ENCODE measurements at places on chromosomes 11 and 22.

- DNase-seq, result no peak
Measured at GRCh38 chr22:21943571-21944448, 8.8 kb downstream of the PPM1F start.

GRCh38 chr11:127130321-127130720 lies 129.8 kb upstream of the KIRREL3 start:
- DNase-seq, result no peak

DNA sequence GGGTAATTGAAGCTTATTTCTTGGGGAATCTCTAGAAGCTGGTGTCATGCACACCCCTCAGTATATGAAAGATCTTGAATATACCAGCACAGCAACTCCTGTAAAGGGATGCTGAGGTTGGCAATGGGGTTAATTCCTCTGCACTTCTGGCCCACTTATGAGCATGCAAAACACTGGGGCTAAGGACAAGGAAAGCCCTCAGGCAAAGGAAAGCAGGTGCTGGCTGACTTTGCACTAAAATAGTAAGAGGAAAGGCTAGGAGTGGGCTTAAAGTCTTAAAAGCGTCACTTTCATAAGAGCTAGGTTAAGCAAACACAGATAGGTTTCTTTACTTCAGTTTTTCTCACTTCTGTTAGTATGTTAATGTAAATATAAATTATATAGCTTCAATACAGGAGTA lies 572.6 kb upstream of the LUZP2 start:
- DNase-seq, result no peak

GRCh38 chr11:64656862-64657261 lies 65.8 kb downstream of the SLC22A12 start:
- DNase-seq, result no peak

- no peak for DNase-seq
Measured at GRCh38 chr11:72812604-72812966, 1.6 kb upstream of the ATG16L2 start.

- no peak for DNase-seq
Measured at GRCh38 chr22:41848468-41848867, 15.6 kb downstream of the SREBF2 start.

DNA sequence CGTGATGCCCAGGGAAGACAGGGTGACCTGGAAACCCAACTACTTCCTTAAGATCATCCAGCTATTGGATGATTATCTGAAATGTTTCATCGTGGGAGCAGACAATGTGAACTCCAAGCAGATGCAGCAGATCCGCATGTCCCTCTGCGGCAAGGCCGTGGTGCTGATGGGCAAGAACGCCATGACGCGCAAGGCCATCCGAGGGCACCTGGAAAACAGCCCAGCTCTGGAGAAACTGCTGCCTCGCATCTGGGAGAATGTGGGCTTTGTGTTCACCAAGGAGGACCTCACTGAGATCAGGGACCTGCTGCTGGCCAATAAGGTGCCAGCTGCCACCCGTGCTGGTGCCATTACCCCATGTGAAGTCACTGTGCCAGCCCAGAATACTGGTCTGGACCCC lies 43.5 kb upstream of the DAGLA start:
- no peak for DNase-seq

DNA sequence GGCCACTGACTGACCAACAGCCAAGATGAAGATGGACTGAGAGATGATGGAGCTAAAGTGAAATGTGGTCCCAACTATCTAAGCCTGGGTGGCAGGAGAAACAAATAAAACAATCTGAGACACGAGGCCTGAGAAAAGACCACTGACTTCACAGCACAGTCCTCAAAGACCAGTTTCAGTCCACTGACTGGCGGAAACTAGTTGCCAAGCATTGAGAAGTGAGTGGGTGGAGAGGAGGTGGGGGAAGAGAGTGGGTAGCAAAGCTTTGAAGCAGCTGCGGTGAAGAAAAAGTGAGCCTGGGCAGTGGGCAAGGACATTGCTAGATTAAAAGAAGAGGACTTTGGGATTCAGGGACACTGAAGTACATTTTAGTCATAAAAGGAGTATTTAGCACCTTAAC lies 1.9 kb downstream of the MS4A1 start:
- DNase-seq, result no peak

DNA sequence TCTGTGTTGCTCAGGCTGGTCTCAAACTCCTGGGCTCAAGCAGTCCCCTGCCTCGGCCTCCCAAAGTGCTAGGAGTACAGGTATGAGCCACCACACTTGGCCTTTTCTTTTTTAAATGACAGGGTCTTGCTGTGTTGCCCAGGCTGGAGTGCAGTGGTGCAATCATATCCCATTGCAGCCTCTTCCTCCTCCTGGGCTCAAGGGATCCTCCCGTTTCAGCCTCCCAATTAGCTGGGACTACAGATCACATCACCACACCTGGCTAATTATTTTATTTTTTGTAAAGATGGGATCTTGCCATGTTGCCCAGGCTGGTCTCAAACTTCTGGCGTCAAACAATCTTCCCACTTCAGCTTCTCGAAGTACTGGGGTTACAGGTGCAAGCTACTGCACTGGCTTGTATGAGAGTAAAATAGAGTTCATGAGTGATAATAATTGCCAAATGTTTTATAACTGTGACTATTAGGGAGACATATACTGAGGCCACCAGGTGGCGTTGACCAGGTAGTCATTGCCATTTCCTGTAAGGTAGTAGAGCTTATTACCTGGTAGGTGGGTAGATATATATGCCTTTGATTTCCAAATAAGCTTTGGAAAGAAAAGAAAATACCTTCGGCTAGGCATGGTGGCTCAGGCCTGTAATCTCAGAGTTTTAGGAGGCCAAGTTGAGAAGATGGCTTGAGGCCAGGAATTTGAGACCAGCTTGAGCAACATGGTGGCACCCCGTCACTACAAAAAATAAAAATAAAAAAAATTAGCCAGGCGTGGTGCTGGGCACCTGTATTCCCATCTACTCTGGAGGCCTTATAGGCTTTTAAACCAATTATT lies 5.4 kb downstream of the FDX1 start:
- DNase-seq, result no peak

- no peak for DNase-seq
Measured at GRCh38 chr22:24432059-24432853, 4.9 kb downstream of the ADORA2A start.

GRCh38 chr11:18248561-18248960 lies at the start of gene SAA2:
TSS of gene SAA2 (minus strand) at chr11:18248668. CDS start at chr11:18248011, 657 bp downstream.
- DNase-seq, result no peak

GRCh38 chr22:29167032-29167911 lies 38.4 kb upstream of the EMID1 start:
- peak; percentile 28 for DNase-seq

DNA sequence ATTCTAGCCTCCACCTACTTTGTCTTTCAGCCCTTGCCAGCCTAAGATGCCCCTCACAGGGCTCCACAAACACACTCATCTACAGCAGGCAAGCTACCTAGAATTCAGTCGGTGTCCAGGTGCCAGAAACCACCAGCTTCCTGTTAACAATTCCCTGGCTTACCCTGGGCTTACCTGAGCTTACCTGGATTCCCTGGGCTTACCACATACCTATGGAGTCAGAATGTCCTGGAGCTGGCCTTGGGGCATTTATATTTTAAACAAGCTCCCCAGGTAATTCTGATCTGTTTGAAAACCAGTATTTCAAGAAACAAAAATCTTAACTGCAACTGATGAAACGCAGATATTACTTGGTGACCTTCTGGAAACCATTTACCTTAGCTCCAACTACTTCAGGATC lies 123.6 kb downstream of the SLC1A2 start:
- no peak for DNase-seq

DNA sequence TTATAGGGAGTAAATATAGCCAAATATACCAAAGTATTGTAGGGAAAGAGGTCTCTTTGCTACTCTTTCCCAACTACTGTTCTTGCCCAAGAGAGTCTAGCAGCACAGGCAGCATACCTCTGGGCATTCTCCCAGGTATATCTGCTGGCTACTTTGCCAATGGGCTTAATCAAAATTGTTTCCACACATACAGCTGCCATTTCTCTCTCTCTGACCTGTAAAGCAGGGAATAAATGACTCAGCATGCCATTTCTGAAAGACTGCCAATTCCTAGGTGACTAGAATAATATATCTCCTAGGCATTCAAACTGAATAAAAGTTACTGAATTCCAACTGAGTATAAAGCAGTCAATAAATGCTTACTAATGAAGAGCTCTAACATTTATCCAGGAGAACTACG lies 44.6 kb downstream of the RDX start:
- DNase-seq, result no peak

- no peak for DNase-seq
Measured at GRCh38 chr11:35242412-35243242, 103.7 kb downstream of the CD44 start.

- DNase-seq, result no peak
Measured at GRCh38 chr11:118287006-118287405, 17.5 kb upstream of the CD3E start.
